ENCODE measurements at places on chromosomes 4 and X.

GRCh38 chr4:184298254-184298653, 80.6 kb upstream of the ENPP6 start:
- DNase-seq = no peak

DNA sequence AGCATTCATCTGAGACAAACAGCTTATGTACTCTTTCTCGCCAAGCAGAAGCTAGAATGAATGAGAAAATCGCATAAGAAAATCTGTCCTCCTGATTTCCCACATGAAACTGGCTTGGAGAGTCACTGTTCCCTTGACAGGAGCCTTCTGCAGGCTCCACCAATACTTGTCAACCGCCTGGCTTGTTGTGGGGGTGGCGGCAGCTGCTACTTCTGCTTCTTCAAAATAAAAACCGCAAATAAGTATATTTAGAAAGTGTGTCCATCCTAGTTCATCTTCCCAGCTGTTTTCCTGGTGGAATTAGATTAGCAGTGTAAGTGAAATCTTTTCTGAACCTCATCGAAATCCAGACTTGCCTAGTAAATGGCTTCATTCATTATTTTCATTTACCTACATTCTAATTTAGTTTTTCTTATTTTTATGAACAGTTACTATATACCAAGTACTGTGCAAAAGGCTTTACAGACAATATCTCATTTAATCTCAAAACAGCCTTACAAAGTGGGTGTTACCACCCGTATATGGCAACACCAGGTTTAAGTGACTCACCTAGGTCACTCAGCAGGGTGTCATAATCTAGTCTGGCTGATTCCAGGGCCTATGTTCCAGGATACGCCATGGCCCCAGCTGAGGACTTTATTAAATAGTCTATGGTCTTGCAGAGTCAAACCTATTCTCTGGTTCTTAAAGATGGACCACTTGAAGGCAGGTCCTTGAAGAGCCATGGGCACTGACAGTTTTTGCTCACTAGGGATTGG, 104.6 kb upstream of the IGFBP7 start:
- DNase-seq = no peak

DNA sequence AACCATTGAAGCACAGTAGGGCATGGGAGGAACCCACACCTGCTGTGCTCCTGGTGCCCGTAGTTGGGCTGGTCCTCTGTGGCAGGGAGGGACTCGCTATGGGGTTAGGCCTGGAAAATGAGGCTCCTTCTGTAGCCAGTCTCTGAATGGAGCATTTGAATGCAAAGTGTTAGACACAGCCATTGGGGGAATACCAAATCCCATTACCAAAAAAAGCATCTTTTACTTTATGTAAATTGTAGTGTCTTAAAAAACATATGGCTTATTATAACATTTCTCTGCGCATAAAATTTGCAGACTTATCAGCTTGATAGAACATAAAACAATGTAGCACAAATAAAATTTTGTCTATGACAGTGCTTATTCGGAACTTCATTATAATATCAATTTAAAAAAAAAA, 129.2 kb upstream of the PDLIM3 start:
- no peak for DNase-seq

GRCh38 chr4:1045595-1046201, 34.3 kb downstream of the FGFRL1 start:
- DNase-seq = no peak

DNA sequence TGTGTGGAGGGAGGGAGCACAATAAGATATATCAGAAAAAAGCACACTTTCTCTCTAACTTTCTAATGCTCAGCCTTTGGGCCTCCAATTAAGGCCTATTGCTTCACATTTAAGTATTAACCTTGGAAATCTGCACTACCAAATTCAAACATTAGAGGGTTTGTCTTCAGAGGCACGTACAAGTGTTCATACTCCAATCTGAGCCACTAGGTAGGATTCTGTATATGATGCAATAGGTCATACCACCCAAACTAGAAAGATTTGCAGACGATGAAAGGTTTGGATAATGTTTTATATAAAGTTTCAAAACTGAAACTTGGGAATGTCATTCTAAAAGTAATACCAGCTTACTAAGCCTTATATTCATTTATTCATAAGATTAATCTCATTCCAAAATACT, 106.4 kb downstream of the MID1 start:
- no peak for DNase-seq

GRCh38 chr4:114785570-114785969, 187.0 kb downstream of the UGT8 start:
- DNase-seq = no peak

DNA sequence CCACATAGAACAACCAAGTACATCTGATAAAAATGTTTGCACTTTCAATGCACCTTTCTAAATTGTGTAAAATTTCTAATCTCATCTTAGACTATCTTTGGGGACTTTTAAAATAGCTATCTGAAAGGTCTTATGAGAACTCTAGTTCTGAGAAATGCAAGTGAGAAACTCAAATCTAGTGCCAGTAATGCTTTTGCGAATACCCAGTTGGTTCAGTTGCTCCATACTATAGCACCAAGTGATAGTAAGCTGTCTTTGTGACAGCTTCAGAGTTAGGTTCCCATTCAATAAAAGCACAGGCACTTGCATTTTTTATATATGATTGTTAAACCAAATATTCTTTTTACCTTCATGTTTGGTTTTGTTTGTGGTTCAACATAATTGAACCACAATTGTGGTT, 4.5 kb upstream of the ITM2A start:
- no peak for DNase-seq

- DNase-seq = no peak
Measured at GRCh38 chrX:45479196-45479834, 278.6 kb upstream of the DIPK2B start.

DNA sequence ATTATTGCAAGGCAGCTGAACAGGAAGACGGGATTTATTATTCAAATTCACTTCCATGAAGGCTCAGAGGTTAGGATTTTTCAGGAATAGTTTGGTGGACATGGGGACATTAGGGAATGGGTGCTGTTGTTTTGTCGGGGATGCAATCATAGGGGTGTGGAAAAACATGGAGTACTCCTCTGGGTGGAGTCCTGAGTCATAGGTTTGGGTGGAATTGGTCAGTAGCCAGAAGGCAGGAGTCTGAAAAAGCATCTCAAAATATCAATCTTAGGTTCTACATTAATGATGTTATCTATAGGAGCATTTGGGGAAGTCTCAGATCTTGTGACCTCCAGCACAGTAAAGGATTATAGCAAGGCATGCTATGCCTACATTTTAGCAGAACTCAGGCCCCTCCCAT, 14.5 kb upstream of the ETNPPL start:
- DNase-seq = no peak

- no peak for DNase-seq
Measured at GRCh38 chrX:1248331-1249061, 20.1 kb upstream of the CSF2RA start.

DNA sequence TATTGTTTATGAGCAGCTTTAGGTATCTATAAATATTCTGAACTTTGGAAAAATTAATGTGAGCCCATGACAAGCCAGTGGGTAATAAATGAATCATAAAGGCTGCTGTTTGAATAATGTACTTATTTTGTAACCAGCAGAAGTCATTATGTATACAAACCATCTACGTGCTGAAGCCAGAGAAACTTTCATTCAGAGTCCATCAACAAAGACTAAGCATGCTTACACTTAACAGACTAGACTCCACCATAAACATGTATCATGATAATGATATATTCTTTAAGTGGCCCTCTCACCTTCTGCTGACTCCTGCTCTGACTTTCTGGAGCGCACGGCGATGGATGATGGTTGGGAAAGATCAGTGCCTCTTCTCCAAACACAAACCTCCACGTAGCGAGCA, 72.0 kb downstream of the SMARCA5 start:
- no peak for DNase-seq

DNA sequence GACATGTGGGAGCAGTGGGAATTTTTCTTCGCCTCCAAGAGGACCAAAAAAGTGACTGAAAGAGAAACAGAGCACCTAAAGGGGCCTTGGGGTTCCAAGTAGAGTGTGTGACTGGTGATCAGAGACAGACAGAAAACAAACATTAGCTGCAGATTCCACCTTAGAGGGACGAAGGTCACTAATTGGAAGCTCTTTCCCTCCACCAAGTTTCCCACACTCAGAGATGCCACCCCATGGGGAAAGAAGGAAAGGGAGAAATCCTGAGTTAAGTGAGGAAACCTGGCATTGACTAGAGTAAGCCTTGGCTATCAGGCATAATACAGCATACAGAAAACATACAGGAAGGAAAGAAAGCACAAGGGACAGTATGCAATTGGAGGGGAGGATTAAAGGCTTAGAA, 90.9 kb downstream of the HNRNPD start:
- no peak for DNase-seq

GRCh38 chrX:12984603-12985319, 9.9 kb downstream of the TMSB4X start:
- DNase-seq = no peak

DNA sequence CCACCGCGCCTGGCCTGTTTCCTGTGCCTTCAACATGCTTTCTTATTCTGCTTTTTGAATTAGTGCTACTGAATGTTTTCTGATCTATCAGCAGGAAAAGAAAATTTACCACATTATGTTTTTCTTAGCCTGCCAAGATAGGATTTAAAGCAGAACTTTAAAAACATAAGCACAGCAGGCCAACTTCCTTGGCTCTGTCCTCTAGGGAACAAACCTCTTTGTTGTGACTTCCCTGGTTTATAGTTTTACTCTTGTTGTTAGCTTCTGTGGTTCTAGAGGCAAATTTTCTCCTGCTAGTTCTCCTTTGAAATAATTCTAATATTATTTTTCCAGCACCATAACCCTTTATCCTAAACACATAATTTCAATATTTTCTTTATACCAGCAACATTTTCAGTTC, 605.1 kb downstream of the ADGRL3 start:
- no peak for DNase-seq

DNA sequence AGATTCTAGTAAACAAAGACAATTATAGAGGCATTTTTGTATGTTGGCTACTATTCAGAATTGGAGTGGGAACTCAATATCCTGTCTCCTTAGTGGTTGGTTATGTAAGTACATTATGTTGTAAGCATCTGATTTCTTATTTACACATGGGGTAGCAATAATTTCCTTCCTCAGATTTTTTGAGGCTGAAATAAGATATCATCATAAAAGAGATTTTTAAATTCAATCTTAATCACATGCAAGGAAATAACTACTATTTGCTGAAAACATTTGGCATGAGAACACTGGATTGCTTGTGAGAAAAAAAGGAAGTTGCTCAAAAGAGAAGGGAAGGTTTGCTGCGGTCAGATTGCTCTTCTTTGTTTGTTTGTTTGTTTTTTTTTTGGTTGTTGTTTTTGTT, 437.7 kb upstream of the HS3ST1 start:
- no peak for DNase-seq

GRCh38 chr4:24000470-24000831, 110.6 kb upstream of the PPARGC1A start:
- no peak for DNase-seq

Data from memory B cell (primary cell).